Renal cortex interstitium (tissue), 15 donors: ENCODE measurements at places on chromosomes 3 and 15.

DNA sequence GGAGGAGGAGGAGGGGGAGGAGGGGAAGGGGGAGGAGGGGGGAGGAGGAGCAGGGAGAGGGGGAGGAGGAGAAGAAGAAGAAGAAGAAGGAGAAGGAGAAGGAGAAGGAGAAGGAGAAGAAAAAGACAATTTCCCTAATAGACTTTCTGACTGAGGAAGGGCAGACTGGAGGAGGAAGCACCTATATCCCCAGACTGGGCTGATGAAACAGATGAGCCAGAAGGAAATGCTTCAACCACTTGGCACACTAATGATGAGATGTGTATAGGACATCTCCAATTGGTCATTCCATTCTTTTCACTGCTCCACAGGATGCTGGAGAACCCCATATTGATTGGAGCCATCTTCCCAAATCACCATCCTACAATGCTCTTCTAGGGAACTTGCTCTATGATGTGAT is 69.9 kb downstream of the LYZL4 start:
- DNase-seq: no peak

- no peak for DNase-seq
Observed at GRCh38 chr3:30502051-30502741, 104.2 kb upstream of the TGFBR2 start.

DNA sequence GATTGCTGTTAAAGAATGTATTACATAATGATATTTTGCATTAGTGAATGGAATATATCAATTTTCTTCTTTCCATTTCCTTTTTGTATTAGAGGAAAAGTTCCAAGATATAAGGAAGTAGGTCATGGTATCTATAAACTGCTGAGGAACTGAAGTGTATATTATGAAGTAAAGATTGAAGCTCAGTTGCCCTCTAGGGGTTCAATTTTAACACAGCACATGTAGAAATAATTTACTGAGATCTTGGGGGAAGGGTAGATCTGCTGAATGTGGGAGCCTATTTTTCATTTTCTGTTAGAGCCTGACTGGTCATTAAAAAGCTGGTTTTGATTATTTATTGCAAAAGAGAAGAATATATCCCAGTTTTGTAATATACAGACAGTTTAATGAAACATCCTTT is 45.2 kb downstream of the CMC1 start:
- peak; percentile 20 for DNase-seq

- DNase-seq: no peak
Observed at GRCh38 chr3:175287361-175287963, 428.3 kb downstream of the NAALADL2 start.

GRCh38 chr3:162370141-162370540 is 873.5 kb downstream of the OTOL1 start:
- no peak for DNase-seq

- DNase-seq: no peak
Observed at GRCh38 chr3:125646581-125646980, 51.3 kb upstream of the OSBPL11 start.
